ENCODE measurements at places on chromosomes 1 and 21.

DNA sequence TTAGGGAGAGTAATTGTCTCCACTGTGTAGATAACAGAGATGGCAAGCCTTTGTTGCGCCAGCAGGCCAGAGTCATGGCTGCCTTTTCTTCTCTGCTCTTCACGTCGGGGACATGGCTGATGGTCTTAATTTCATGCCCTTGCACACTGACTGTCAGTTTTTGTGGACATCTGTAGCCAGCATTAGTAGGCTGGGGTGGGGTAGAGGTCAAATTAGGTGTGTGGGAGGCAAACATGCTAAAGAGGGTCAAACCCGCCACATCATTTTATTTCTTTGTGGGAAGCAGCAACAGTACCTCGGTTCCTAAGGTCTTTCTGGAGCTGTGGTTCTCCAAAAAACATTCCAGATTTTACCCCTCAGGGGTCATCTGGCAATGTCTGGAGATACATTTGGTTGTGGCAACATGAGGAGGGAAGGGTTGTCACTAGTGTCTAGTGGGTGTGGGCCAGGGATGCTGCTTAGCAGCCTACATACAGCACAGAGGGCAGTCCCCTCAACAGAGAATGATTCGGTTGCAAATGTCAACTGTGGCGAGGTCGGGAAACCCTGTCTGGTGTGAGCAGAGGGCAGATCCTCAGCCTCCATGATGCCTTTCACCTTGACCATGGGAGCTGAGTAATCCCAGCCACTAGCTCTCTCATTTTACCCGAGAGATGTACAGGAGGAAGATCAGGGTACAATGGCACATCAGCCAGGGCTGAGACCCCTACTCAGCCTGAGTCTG lies 14.7 kb downstream of the RUNX1 start:
- DNase-seq = no peak

- DNase-seq = no peak
These were observed 328.7 kb downstream of the SIPA1L2 start for GRCh38 chr1:232301246-232301645.

GRCh38 chr1:29805896-29806160 lies 569.5 kb downstream of the PTPRU start:
- DNase-seq = no peak

DNA sequence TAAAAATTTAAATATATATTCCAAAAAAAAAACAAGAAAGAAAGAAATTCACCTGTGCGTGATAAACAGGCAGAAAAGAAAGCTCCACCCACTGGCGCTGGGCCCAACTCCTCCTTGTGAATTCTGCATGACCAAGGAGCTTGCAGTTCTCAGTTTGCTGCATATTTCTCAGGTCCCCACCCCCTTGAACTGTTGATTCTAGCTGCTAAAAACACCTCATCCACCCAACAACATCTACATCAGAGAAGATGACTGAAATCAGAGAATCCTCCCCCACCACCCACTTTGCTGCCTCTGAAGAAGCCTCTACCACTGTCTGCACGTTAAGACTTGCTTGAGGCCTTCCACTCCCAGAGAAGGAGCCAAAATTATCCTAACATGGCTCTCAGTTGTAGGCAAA lies 104.8 kb downstream of the RGS2 start:
- no peak for DNase-seq

- no peak for DNase-seq
These were observed 788 bp upstream of the TXNIP start for GRCh38 chr1:145997016-145997717.

GRCh38 chr1:166905900-166906299 lies 29.8 kb upstream of the TADA1 start:
- peak; percentile 24 for DNase-seq

DNA sequence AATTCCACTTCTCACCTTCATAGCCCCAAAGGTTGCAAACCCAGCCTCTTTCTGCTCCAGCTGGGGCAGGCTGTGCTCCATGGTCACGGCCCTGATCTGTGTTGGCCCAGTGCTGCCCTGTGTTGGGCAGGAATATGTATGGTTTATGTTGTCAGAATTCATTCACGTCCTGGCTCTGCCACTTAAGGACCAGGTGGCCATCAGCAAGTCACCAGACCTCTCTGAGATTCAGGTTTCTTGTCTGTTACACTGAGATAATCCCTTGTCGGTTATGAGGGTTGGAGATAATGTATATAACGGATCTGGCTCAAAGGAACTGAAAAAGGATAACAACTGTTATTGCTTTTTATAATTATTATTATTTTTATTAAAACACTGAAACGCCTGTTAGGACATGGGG lies 39.1 kb upstream of the SELENON start:
- no peak for DNase-seq

DNA sequence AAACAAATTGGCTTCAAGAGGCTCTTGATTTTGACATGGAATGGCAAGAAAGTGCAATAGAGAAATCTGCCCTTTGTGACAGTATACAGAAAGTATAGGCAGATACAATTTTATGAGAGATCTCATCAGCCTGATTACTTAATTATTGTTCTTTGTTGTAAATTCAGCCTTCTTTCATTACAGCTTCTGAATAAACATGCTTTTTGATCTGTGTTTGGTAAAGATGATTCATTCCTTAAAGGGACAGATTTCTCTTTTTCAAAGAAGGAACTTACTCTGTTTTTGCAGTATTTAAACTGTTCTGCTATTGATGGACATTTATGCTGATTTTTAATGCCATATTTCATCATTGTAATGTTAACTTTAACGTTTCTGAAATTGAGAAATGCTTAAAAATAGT lies 13.7 kb upstream of the MPC2 start:
- no peak for DNase-seq

DNA sequence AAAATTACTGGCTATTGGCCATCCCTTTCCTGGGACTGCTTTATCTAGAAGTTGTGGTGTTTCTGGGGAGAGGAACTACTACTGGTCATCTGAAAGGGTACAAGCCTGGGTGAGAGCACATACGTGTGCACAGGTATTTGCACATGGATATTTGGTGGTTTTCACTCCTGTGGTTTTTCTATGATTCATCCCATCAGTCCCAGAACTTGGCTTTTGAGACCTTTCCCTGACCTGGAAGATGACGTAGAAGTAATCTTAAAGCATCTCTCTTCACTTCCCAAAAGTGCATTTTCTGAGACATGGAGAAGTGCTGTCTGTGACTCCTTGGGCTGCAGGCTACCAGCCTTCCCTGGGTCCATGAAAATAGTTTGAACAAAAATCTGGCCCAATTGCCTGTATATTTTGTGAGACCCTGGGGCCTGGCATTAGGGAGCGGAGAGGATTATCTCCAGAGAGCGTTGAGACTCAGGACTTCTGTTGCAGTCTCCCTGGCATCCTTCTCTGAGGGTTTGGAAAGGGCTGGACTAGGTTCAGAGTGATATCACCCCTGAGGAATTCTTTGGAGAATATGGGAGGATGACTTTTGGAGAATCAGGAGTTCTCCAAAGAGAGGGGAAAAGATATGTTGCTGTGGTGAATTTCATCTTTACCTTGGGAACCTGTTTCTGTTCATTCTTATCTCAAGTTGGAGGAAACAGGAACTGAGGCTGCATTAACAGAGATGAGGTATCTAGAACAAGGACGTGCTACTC lies 130.8 kb downstream of the NOS1AP start:
- no peak for DNase-seq

GRCh38 chr1:58249737-58250586 lies 296.6 kb downstream of the OMA1 start:
- no peak for DNase-seq

GRCh38 chr21:37266515-37267221 lies 466 bp downstream of the VPS26C start:
- DNase-seq = no peak

- DNase-seq = no peak
These were observed 120.8 kb downstream of the GABPA start for GRCh38 chr21:25855576-25855975.

- DNase-seq = peak; percentile 97
These were observed 380.8 kb downstream of the HHIPL2 start for GRCh38 chr1:222167111-222167510.

DNA sequence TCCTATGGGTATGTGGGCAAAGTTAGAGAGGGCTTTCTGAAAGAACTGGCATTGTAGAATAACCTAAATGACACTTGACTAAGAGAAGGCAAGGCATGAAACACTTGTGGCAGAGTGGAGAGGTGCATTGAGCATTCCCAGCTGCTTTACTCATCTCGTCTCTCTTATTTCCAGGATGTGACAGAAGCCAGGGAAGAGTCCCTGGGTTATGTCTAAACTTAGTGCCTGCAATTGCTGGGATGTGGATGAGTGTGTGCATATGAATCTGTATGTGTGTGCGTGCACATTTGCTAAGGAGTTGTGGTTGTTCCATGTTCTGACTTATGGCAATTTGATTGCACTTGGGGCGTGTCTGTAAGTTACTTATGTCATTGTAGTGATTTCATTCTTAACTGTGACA lies 1326.5 kb upstream of the B3GALT2 start:
- no peak for DNase-seq

DNA sequence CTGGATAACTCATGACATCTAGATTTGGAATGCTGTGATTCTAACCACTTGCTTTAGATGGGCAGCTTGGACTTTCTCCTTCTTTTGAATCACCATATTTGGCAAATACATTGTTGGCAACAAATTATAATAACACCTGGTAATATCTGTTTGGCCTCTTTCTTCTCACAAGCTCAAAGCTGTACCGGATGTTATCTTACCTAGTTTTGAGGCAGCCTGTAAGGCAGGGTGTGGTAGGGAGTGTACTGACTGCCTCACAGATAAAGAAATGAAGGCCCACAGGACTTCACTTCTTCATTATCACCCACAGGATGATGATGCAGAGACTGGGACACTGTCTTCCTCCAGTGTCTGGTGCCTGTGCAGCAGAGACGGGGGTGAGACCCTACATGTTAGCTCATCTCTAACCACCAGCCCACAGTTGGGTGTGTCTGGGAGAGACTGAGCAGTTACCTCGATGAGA lies 28.5 kb downstream of the TUFT1 start:
- DNase-seq = no peak

DNA sequence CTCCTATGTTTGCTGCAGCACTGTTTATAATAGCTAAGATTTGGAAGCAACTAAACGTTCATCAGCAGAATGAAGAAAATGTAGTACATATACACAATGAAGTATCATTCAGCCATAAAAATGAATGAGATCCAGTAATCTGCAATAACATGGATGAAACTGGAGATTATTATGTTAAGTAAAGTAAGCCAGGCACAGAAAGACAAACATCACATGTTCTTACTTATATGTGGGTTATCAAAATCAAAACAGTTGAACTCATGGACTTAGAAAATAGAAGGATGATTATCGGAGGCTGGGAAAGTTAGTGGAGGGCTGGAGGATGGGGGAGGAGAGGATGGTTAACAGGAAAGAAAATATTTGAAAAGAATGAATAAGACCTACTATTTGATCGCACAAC lies 1017.6 kb downstream of the KCNT2 start:
- no peak for DNase-seq

GRCh38 chr1:215793180-215793579 lies 226.1 kb downstream of the KCTD3 start:
- peak; percentile 82 for DNase-seq

GRCh38 chr21:17823846-17824245 lies 4.7 kb upstream of the C21orf91 start:
- no peak for DNase-seq

GRCh38 chr1:27138927-27139326 lies 16.0 kb downstream of the SLC9A1 start:
- DNase-seq = no peak

GRCh38 chr1:5976231-5976630 lies 16.0 kb downstream of the NPHP4 start:
- DNase-seq = no peak

DNA sequence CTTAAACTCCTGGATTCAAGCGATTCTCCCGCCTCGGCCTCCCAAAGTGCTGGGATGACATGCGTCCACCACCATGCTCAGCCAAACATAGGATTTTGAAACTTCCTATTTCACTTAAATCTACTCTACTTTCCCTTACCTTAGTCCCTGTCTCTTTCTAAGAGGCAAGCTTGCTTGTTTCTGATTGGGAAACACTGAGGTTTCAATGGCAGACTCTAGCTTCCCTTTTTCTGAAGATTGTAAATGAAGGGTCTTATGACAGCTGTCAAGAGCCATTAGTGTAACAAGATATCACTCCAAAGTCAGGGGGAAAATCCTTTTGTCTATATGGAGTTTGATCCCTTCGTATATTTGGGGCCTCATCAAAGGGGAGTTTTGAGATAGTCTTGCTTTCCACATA lies 23.5 kb upstream of the LMO4 start:
- no peak for DNase-seq

GRCh38 chr1:218281285-218281684 lies 3.8 kb upstream of the RRP15 start:
- no peak for DNase-seq

DNA sequence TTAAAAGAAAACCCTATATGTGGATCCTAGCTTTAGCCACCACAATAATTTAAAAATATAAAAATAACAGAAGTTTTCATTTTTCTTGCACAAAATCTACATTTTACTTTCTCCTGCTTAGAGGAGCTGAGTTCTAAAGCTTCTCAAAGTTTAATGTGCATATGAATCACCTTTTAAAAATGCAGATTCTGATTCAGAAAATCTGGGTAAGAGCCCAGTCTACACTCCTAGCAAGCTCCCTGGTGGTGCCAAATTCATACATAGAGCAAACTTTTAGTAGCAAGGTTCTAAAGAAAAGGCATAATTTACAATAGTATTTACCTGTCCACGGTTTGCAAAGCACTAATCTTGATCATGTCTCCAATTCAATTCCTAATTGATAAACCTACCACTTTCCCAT lies 19.3 kb downstream of the RSBN1 start:
- DNase-seq = no peak

GRCh38 chr1:27525296-27526272 lies 35.6 kb upstream of the WASF2 start:
- no peak for DNase-seq

DNA sequence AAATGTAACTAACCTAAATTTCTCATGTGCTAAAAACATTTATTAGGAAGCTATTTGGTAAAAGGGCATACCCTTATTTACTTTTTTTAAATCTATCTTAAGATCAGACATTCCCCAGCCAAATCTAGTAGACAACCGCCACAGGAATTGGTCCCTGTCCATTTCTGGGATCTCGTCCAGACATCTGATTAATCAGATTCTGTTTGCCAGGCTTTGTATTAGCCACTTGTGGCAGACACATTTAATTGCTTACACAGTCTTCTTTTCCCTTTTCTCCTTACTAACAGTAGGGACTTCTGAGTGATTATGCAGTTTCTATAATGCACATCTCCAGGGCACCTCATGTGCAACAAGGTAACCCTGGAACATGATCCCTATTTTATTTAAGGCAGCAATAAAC lies 449.0 kb upstream of the RGS18 start:
- no peak for DNase-seq

GRCh38 chr1:30966690-30967369 lies 58.3 kb upstream of the SDC3 start:
- DNase-seq = peak; percentile 68

DNA sequence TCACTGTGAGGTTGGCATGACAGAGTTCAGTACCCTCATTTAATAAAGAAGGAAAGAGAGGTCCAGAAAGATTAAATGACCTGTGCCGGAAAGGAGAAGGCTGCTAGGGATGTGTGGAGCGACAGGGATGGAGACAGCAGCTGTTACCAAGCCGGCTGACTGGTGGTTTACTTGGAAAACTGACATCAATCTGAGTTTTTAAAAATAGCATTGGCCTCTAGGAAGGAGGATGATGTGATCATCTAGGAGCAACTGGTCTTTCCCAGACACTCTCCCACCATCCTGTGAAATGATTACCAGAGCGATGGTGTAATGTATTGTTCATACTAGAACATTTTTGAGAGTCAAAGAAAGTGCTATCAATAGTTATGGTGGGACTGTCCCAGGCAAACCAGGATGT lies 154.4 kb downstream of the ZSCAN20 start:
- DNase-seq = no peak

GRCh38 chr1:108585313-108585712 lies 25.4 kb downstream of the EEIG2 start:
- no peak for DNase-seq

GRCh38 chr1:236181059-236181458 lies 38.7 kb downstream of the GPR137B start:
- DNase-seq = peak; percentile 8

All from HS-27A (cell line).